ENCODE measurements at places on chromosomes 1 and 21. TPM values are rescaled to one million over a fixed set of nuclear protein-coding genes. Genes with fewer than 3 reads are reported as not detected.

The SCNM1 gene
- 19.1 TPM for total RNA-seq

The LRRC38 gene
- total RNA-seq = 14.0 TPM

DNA sequence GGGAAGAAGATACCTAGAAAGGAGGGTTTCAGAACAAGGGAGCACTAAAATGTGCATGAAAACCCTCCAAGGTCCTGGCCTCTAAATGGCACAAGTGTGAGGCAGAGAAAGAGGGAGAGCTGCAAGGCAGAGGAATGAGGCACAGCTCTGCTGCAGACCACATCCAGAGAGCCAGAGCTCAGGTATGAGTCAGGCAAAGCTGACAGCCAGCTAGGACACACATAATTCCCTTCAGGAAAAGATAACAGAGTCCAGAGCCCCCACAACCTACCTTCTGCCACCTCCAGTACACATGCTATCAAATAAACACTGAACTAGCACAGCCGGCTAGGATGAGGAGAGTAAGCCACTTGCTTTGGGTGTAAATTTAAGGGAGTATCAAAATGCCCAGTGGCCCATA is 62.2 kb downstream of the HSF2BP start:
- DNase-seq = no peak

The SPATA17 gene
- total RNA-seq = 2.6 TPM

- no peak for DNase-seq
Measured at GRCh38 chr1:89938171-89939055, 56.5 kb upstream of the ZNF326 start.

DNA sequence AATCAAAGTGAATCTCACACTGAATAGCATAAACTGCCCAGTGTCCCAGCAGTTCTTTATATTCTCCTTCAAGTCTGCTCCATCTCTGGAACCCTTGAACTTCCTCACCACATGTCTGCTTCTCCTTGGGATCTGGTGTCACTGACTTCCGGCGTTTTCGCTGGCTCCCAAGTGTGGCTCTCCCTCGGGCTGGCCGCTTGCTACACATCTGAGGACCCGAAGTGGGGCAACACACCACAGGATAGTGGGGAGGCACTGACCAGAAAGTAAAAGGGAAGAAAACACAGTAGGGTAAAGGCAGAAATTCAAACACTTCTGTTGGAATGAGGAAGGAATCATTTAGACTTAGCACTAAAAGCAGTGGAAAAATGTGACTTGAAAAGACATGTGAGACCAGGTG is 5.1 kb downstream of the NIT1 start:
- DNase-seq = no peak

- DNase-seq = no peak
Measured at GRCh38 chr1:209057901-209058300, 525.6 kb upstream of the CAMK1G start.

DNA sequence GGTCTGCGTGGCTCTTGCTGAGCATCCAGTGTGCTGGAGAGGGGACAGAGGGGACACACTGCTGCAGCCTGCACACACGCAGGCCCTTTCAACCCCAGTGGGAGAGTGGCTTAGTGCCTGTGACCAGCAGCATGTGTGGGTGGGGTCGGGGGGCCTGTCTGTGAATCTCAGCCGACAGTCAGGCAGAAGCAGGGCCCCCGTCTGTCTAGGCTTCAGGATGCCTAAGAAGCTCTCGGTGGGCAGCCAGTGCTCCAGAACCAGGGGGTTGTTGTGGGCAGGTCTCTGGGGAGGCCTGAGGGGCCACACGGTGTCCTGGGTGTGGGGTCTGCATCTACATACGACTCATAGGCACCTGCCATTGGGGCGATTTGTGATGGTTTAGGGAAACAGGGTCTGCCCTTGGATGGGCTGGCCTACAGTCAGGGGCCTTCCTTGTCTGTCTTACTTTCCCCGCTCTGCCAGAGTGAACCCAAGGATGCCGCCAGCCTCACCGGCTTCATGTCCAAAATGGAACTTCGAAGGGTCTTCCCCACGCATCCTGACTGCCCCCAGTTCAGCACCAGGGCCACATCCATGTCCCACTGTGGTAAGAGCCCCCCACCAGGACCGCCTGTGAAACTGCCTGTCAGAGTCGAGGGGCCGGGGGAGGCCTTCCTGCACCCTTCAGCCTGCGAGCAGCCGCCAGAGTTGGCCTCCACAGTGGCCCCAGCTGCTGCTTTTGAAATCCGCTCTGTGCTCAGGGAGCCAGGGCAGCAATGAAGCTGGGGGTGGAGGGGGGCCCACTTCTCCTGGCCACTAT is 1.6 kb downstream of the CCDC27 start:
- no peak for DNase-seq

- peak; percentile 87 for DNase-seq
Measured at GRCh38 chr1:201395936-201396335, 3.2 kb downstream of the LAD1 start.

The STIL gene
- 8.8 TPM for total RNA-seq

The CDCP2 gene
- total RNA-seq = 0.10 TPM

The SLC35F3 gene
- 0.72 TPM for total RNA-seq

DNA sequence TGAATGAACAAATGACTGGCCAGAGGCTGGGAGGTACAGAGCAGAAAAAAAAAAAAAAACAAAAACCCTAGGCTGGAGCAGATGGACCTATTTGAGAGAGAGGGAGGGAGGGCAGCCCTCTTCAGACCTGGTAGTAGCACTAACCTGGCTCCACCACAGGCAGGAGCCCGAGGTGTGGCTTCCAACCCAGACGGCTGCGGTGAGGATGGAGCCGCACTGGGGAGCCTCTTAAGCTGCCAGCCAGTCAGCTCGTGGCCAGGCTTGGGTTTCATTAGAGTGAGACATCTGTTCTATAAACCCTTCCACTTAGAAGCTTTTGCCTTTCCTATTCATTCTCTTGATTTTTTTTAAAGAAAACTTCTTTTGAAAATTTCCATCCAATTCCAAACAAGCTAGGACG is 16.8 kb downstream of the LGR6 start:
- peak; percentile 74 for DNase-seq

The PRKCZ gene
- total RNA-seq = 9.9 TPM

DNA sequence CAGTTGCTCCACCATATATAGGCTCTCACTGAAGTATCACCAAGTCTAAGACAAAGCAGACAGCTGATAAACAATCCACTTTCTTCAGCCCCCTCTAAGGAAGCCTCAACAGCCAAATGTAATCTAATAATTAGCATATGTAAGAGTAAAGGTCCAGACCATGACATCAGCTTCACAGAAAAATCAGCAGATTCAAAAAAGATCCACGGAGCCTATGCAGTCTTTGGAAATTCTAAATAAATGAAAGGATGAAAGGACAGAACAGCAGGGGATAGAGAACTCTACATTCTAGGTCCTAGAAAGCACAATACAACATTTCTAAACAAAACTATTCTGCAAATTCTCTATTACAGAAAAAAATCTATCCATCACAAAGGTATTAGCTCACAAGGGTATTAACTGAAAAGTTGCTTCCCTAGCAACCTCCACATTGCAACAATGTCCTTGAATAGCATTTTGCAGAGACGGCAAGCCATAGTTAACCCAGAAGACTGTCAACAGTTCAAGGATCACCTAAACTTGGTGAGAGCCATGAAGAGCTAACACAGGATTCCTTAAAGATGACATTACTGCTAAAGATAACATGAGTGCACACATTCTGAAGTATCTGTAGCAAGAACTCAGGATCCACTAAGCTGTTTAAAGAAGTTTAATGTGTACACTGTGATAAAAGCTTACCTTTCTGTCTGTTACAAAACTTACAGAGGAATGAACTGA is 74.3 kb downstream of the SIPA1L2 start:
- peak; percentile 55 for DNase-seq

DNA sequence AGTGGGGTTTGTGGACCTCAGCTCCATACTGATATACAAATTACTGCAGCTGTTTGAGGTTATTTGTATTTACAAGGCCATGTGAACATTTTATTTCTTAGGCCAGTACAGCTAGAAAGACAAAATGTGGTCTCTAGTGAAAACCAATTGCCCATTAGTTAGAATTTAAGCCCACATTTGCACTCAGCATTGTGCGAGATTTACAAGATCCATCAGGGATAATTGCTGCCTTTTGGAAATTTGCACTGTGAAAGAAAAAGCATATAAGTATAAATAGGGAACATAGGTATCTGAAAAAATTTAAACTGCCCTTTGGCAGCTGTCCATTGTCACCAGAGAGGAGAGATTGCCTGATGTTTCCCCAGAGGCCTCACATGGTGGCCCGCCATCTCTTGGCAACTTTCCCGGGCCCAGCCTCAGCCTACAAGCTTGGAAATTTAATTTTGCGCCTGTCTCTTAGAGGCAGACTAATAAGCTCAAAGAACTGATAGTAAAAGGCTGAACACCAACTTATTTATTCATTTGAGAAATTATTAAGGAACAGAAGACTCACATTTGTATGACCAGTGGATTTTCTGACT is 120.7 kb downstream of the MAP3K21 start:
- peak; percentile 38 for DNase-seq

DNA sequence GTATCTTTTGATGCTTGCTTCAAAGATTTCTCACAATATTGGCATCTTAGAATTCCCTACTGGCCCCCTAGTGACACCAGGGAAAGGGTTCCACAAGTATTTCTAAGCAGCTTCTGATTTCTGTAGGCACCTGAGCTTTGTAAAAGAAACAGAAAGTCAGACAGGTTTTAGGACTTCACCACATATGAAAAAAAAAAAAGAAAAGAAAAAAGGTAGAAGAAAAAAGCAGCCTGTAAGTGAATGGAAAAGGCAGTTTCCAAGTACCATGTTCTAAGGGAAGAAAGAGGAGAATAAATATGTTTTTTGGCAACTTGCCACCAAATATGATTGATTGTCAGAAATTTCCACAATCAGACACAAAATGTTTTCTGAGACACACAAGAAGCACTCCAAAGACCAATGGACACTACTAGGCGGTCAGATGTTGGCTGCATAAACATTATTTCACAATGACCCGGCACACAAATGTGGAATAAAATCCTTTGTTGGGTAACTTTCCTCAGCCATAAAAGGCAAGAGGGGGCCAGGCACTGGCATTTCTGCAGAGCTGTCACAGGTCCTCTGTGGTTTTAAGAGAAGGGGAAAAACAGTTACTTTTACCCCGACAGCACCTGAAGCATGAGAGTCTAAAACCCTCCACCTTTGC is 12.7 kb upstream of the CPLANE2 start:
- DNase-seq = no peak

- DNase-seq = no peak
Measured at GRCh38 chr1:245409341-245410195, 254.8 kb downstream of the KIF26B start.

DNA sequence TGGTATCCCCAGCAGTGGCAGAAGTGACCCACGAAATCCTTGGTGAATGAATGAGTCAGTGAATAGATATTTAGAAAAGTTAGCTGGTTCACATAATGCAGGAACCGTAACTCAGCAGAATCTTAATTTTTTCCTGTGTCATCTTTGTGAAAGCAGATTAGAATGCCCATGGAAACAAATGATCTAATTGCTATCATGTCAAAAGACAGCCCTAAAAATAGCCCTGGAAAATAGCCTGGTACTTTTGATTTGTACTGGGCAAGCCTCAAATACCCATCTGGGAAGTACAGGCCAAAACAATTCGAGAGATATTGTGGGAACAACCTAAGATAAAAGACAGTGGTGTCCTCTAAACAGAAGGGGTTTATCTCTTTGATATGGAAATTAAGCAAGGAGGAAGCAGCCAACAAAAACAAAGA is 21.1 kb downstream of the FYB2 start:
- no peak for DNase-seq

DNA sequence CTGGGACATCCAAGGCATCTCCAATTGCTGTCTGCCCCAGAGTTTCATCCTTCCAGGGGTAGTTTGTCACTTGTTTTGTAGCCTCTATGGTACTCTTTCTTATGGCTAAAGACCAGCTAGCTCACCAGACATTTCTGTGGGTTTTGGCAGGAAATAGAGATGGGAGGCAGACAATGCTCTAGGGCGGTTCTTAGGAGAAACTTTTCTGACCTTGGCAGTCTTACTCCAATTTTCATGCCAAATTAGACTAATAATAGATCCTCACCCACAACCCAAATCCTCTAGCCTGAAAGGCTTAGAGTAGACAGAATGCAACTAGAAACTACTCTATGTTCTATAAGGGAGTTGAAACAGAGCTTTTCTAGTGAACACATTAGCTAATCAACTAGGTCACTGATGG is 69.8 kb downstream of the LRIG2 start:
- DNase-seq = no peak

- no peak for DNase-seq
Measured at GRCh38 chr1:47225430-47226100, 6.5 kb downstream of the TAL1 start.

DNA sequence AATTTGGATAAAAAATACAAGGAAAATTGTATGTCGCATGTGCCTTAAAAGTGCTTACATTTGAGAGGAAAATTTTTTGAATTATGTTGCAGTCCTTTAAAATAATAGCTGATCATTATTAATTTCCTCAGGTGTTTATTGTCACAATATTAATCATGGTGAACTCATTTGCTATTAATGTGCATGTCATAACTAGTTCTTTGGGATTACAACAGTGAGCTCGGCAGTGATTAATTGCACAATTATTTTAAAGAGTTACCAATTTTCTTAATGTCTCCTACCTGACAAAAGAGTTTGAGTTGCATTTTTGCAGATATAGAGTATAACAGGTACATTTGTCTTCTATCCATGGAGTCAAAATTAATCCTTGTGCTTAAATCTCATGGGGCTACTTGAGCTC is 854.3 kb downstream of the BRINP3 start:
- DNase-seq = no peak

The CD1E gene
- total RNA-seq = not detected

DNA sequence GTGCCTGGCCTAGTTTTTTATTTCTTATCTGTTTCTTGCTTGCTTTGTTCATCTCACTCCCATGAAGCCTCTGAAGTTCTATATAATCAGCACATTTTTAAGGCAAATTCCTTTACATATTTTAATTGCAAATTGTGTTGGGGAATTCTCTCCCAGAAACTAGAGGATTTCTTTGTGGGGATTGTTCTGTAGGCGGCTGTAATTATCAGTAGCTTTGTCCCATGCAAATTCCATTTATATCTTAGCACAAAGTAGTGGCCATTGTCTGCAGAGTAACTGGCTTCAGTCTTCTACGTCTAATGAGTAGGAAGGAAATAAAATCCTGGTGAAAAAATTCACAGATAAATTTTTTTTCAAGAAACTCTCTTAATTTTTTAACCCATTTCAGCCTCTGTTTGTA is 35.7 kb downstream of the CLEC20A start:
- no peak for DNase-seq

GRCh38 chr1:8047112-8047511 is 21.0 kb upstream of the ERRFI1 start:
- no peak for DNase-seq

The PAPPA2 gene
- total RNA-seq = 3.8 TPM

DNA sequence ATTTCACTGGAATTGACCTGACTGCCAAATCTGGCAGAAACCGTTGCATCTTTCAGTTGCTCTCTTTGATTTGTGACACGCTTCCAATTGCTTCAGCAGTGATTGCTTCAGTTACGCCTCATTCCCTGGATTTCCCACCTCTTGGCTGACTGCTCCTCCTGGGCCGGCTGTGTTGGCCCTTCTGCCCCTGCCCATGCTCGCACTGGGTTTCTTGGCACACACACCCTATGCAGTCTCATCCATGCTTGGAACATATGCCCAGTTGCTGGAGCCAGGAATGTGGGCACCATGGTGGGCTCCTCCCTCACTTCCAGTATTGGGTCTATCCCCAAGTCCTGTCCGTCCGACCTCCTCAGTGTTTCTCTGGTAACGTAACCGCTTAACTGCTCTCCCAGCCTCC is 2.2 kb upstream of the ZBTB21 start:
- peak; percentile 84 for DNase-seq

All from tongue (tissue), 3 donors.